ENCODE measurements at places on chromosomes 3 and 15. TPM values are rescaled to one million over a fixed set of nuclear protein-coding genes. Genes with fewer than 3 reads are reported as not detected.

GRCh38 chr3:172164620-172165362 is 125.4 kb downstream of the FNDC3B start:
- DNase-seq = no peak

- DNase-seq = no peak
These were observed 26.7 kb upstream of the TMEM158 start for GRCh38 chr3:45252826-45253225.

DNA sequence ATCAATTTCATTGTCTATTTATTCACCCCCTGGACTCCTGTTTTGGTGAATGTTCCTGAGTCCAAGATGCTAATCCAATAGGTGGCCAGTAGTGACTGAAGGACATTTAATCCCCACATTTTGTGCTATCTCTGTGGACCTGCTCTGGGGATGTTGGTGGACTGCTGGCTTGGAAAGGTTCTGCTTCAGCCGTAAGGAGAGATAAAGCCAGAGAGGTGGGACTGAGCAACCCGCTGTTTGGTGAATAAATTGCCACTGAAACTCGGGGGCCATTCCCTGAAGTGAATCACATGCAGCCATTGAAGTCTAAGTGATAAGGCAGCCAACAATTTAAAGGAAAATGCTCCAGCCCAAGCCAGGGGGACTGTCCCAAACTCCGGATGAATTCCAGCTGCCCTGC is 1.6 kb upstream of the ABHD6 start:
- peak; percentile 11 for DNase-seq

DNA sequence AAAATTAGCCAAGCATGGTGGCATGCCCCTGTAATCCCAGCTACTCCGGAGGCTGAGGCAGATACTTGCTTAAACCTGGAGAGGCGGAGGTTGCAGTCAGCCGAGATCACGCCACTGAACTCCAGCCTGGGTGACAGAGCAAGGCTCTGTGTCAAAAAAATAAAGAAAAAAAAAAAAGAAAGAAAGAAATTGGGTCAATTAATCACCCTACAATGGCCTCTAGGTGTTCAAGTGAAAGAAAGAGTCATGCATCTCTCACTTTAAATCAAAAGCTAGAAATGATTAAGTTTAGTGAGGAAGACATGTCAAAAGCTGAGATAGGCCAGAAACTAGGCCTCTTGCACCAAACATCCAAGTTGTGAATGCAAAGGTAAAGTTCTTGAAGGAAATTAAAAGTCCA is 44.9 kb upstream of the GSK3B start:
- DNase-seq = no peak

GRCh38 chr3:72633121-72633520 is 215.1 kb downstream of the SHQ1 start:
- DNase-seq = no peak

DNA sequence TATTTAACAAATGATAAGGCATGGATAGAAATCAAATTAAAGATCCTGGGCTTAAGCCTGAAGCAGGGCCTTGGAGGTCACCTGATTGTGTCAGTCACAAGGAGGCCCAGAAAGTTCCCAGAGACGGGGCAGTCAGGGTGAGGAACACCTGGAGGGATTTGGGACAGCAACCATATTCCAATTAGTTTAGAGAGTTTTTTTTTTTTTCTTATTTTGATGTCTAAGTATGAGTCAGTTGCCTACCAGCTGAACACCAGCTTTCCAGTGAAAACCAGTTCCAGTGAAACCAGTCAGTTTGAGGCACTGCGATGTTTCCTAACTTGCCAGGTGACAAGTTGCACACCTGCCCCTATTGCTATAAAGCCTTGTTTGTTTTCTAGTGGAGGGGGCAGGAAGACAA is 350.7 kb upstream of the AZI2 start:
- DNase-seq = no peak

FEZF2 gene
- polyA plus RNA-seq = not detected

SNX33 gene
- polyA plus RNA-seq = 19.3 TPM

- DNase-seq = no peak
These were observed 116.6 kb downstream of the SEC22A start for GRCh38 chr3:123318374-123318773.

DNA sequence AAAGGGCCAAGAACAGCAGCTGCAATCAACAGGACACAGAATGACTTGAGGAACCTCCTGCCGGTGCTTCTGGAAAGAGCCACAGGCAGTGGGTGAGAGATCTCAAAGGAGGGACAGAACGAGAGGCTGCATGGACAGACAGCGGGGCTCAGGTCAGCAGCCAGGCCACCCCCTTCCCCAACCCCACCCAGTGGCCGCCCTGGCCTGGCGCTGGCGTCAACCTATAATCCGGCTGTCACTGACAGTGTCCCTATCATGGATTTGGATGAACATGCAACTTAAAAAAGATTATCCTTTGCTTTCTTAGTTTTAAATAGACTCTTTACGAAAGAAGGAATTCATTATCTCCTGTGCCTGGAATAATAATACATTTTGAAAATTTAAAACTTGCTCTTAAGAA is 54.1 kb downstream of the TRPM1 start:
- DNase-seq = no peak

DNA sequence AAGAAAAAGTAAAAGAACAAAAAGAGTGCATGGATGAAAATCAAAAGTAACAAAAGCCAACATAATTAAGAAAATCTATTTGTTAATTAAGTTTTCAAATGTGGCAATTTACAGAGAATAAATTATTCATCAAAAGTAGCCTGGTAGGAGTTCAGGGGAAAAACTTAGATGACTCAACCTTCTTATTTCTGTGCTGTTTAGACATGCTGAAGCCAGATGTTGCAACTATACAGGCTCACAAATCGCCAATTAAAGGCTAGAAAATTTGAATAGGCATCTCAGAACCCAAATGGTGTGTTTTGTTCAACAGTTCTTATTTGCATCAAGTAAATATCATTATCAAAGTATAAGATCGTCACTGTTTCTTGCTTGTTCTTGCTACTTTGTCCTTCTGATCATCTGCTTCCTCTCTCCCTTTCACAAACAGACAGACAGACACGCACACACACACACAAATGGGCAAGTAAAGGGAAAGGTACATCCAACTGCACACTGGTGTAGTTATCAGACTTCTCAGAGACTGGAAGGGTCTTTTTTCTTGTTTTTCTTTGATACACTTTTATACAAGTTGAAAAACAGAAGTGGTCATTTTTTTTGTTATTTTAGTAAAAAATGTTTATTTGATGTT is 572.2 kb downstream of the MECOM start:
- no peak for DNase-seq

DNA sequence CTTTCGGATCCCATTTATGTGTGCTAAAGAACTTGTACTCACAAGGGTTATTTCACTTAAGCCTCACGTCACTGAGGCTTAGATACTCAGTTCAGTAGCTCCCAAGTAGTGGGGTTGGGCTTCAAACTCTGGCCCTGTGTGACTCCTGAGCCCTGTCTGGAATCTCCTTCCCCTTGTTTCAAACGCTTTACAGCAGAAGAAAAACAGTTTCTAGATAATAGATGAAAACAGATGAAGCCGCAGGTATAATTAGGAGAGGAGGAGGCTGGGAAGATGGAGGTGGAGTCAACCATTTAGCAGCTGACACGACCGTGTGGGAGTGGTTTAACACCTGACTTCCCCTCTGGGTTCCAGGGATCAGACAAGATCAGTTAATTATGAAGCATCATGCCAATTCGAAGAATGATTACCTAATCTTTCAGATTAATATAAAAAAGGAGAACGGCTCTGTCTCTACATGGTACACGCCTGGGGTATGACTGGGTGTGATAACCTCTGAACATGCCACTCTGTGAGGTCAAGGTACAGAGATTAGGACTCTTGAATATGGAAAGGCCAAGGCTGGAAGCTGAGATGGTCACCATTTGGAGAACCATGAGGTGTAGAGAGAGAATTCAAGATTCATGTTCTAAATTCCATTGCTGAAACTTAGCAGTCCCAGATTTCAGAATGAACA is 31.1 kb downstream of the TPM1 start:
- no peak for DNase-seq

All from lung (tissue), 17 donors.